ENCODE measurements at places on chromosomes 1 and 21.
A peak's percentile ranks its signal among the peaks of the same experiment; 100 is the strongest.

GRCh38 chr1:204258213-204259115 lies 44.7 kb upstream of the GOLT1A start:
- peak; percentile 48 for DNase-seq

GRCh38 chr1:34549199-34549598 lies 205.6 kb upstream of the GJB5 start:
- DNase-seq: no peak

GRCh38 chr1:42979896-42980800 lies 21.5 kb upstream of the SLC2A1 start:
- no peak for DNase-seq

- no peak for DNase-seq
These were observed 46.1 kb downstream of the CHAF1B start for GRCh38 chr21:36431252-36431651.

GRCh38 chr1:195894411-195894810 lies 713.8 kb downstream of the KCNT2 start:
- no peak for DNase-seq

DNA sequence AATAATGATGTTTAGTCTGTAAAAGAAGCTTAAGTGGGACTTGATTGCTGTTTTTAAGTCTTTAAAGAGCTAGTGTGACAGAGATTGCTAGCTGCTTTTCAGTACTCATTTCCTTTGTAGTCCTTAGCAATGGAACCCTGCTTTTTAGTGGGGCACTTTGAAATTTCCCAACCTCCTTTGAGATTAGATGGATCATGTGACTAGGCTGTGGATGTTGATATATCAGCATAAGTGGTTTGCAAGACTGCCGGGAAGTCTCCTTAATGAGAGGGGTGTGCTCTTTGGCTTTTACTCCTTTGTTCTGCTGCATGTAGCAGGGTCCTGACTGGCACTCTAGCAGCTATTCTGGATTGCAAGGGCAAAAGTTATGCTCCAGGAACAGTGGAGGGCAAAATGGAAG lies 11.2 kb upstream of the RCOR3 start:
- no peak for DNase-seq

DNA sequence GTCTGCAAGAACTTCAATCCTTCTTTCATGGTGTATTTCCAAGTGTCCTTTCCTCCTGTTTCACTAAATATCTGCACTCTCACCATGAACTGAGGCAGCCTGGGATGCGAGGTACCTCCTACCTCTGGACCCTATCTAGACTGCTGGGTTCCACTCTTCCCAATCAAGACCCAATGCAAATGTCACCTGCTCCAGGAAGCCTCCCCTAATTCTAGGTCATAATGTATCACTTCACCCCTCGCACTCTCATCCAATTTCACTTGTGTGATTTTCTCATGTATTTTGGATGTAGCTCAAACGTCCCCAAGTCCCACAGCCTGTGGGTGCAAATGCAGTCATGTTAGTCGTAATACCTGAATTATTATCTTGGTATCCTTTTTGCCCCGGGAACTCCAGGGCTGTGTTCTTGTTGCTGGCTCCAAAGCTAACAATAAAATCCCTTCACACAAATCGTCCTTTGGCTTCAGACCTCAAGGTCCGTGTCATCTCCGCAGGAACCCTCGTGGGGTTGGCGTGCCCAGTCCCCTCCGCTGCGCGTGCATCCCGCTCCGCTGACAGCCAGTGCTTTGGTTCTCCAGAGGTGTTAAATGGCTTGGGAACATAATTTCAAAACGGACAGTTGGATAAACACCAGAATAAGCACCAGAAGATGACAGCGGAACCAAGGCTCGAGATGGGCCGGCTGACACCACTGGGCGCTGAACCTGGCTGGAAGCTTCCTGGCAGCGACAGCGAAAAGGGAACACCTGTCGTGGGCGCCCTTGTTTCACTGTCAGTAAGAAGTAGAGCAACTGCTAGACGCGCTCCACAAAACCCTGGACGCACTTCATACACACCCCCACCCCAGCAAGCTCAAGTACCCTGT lies 1.0 kb upstream of the BACH1 start:
- DNase-seq: no peak

GRCh38 chr21:44441581-44442265 lies 13.6 kb upstream of the LRRC3 start:
- DNase-seq: no peak

GRCh38 chr1:155893389-155894142 lies 17.6 kb downstream of the RIT1 start:
- DNase-seq: no peak

GRCh38 chr1:61446531-61446991 lies 278.4 kb downstream of the TM2D1 start:
- peak; percentile 12 for DNase-seq

GRCh38 chr21:15797577-15798363 lies 68.0 kb downstream of the USP25 start:
- no peak for DNase-seq

GRCh38 chr1:4969556-4970129 lies 315.2 kb downstream of the AJAP1 start:
- DNase-seq: no peak

DNA sequence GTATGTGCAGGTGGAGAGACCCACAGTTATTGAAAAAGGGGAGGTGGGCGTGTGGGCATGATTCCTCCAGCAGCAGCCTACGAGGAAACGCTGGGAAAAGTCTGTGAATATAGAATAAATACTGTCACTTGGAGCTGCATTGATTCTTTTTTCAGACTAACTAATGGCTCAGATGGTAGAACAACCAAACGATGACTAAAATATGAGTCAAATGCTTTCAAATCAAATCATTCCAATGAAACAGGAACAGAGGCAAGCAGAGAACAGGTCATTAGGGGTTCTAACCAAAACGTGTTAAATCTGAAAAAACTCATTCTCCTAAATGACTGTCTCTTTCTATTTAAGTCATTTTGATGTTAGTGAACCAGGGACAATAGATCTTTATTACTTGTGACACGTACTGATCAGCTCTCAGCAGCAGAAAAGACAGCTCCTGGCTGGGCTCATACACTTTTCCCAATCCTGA lies 35.1 kb upstream of the SEC16B start:
- DNase-seq: no peak

DNA sequence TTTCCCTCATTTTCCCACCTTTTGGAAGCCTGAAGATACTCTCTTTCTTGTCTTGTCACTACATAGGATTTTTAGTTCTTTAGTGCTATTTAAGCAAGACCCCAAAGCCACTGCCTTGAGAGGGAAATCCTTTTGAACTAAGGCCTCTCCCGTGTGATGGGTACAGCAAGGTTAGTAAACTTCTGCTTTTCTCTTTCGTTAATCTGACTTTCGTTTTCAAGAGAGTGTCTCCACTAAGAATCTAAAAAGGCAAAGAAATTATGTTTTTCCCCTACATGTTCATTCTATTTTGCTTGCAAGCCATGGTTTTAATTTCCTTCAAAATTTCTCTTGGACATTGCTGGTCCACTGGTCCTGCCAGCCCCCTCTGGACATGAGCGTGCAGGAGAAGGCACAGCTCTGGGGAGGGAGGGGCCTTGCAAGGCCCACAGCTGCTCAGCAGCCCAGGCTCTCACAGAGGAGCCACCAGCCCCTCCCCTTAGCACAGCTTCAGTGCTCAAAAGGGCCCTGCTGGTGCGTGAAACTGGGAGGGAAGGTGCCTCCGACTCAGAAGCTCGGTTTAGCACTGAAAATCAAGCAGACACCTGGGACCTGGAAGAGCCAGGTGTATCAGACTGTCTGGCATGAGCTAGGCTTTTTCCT lies 210.9 kb upstream of the GALNT2 start:
- DNase-seq: no peak

DNA sequence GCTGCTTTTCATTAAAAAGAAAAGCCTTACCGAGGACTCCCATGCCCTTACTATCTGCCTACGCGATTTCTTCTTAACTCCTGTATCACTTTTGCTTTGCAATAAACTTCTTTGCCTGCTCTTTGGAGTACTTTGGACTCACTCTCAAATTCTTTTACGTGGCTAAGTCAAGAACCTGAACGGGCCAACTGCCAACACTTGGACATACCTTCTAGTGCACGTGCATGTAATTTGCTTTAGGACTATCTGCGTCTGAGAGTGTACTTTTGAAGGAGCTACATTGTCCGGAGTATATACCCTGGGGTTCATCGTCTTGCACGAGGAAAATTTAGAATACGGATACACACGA lies 3.6 kb upstream of the OTUD3 start:
- no peak for DNase-seq

DNA sequence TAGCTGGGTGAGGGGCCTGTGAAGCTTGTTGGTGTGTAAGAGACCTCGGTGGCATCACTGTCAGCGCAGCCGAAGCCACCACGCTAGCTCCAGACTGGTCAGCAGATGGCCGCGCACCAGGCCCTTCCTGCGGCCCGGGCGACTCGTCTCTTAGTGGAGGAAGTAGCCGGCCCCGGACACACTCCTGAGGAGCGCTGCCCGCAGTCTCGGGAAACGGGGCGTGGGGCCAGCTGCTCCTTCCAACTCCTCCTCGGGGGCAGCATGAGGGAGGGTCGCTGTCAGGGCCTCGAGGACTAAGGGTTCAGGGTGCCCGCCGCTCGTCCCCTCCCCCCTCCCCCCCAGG lies 20.4 kb downstream of the H3-3A start:
- no peak for DNase-seq

- DNase-seq: no peak
These were observed 19.2 kb downstream of the FAM89A start for GRCh38 chr1:231020816-231021215.

GRCh38 chr21:27820342-27820741 lies 853.5 kb upstream of the ADAMTS5 start:
- no peak for DNase-seq

DNA sequence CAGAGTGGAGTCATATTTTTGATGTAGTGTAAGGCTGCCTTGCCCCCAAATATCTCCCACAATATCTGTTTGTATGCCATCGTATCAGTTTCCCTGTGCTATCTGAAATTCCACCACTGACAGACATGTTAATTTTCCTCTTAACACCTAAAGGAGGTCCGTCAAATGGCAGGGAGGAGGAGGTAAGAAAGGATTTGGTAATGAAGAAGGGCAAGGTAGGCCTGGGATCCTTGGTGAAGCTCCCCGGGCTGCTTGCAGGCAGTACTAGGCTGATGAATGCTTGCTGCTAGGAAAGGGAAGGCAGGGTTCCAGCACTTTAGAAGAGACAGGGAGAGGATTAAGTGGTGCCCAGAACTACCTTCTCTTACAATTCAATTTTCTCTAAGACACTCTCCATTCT lies 402.4 kb upstream of the ZP4 start:
- DNase-seq: no peak

GRCh38 chr1:167927046-167927754 lies 9.3 kb upstream of the DCAF6 start:
- no peak for DNase-seq

- no peak for DNase-seq
These were observed 154.9 kb downstream of the CRB1 start for GRCh38 chr1:197422993-197423392.

DNA sequence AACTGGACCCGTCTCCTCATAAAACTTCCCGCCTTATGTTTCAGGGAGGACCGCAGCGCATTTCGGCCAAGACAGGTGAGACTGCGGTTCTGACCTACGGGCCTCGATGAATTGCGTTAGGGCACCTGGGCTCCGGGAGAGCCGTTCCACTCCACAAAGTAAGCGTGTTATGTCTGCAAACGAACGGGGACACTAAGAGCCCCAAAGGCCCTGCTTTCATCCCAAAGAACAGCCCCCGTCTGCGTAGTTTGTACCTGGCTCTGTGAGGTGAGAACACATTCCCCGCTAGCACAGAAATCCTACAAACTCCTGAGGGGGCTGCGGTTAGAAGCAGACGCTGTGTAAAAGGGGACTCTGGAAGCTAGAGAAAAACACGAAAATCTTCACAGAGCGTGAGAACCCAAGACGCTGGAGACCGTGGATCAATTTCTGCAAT lies 41.6 kb upstream of the PPIAL4F start:
- DNase-seq: no peak

GRCh38 chr1:93980320-93981273 lies 71.4 kb upstream of the GCLM start:
- DNase-seq: peak; percentile 88

- no peak for DNase-seq
These were observed 23.4 kb downstream of the TTC39A start for GRCh38 chr1:51306950-51307349.

GRCh38 chr21:45874716-45875415 lies 106.7 kb upstream of the COL6A1 start:
- DNase-seq: no peak

DNA sequence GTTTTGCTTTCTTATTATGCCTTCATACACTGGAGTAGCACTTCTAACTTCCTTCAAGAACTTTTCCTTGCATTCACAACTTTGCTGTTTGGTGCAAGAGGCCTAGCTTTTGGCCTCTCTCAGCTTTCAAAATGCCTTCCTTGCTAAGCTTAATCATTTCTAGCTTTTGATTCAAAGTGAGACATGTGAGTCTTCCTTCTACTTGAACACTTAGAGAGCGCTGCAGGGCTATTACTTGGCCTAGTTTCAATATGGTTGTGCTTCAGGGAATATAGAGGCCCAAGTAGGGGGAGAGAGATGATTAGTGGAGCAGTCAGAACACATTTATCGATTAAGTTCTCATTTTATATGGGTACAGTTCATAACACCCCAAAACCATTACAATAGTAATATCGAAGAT lies 12.4 kb downstream of the ANGEL2 start:
- no peak for DNase-seq

DNA sequence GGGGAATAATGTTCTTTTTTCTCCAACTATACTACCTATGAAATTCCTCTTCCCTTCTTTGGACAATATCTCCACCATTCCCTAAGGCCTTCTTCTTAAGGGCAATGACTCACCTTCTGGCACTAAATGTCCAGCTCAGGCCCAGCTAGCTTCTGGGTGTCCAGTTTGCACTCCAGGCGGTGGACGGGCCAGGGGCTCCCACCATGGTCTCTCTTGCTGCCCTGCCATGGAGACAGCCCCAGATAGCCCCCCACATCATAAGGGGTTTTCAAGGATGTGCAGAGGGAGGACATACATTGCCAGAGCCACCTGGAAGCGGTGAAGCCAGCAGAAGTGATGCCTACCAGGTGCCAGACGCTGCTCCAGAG lies 43.8 kb downstream of the C1orf198 start:
- DNase-seq: no peak

DNA sequence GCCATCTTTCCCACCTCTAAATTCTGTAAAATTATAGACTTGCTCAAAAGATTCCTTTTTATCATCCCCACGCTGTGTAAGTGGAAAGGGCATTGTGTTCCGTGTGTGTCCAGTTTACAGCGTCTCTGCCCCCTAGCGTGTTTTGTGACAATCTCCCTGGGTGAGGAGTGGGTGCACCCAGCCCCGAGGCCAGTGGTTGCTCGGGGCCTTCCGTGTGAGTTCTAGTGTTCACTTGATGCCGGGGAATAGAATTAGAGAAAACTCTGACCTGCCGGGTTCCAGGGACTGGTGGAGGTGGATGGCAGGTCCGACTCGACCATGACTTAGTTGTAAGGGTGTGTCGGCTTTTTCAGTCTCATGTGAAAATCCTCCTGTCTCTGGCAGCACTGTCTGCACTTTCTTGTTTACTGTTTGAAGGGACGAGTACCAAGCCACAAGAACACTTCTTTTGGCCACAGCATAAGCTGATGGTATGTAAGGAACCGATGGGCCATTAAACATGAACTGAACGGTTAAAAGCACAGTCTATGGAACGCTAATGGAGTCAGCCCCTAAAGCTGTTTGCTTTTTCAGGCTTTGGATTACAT lies 61.9 kb downstream of the POFUT2 start:
- no peak for DNase-seq

- DNase-seq: no peak
These were observed 779 bp downstream of the SON start for GRCh38 chr21:33543505-33544129.

All from NCI-H1694 treated with DMSO at 0.1 percent for 48 hours (cell line).